Left kidney (tissue), 8 donors: ENCODE measurements at places on chromosomes 11 and 22. TPM values are rescaled to one million over a fixed set of nuclear protein-coding genes. Genes with fewer than 3 reads are reported as not detected.

- no peak for DNase-seq
Observed at GRCh38 chr11:117259417-117259816, 26.9 kb downstream of the RNF214 start.

- DNase-seq: no peak
Observed at GRCh38 chr11:111963931-111964340, 26.8 kb downstream of the DIXDC1 start.

- no peak for DNase-seq
Observed at GRCh38 chr11:126892756-126893155, 107.8 kb downstream of the KIRREL3 start.

DNA sequence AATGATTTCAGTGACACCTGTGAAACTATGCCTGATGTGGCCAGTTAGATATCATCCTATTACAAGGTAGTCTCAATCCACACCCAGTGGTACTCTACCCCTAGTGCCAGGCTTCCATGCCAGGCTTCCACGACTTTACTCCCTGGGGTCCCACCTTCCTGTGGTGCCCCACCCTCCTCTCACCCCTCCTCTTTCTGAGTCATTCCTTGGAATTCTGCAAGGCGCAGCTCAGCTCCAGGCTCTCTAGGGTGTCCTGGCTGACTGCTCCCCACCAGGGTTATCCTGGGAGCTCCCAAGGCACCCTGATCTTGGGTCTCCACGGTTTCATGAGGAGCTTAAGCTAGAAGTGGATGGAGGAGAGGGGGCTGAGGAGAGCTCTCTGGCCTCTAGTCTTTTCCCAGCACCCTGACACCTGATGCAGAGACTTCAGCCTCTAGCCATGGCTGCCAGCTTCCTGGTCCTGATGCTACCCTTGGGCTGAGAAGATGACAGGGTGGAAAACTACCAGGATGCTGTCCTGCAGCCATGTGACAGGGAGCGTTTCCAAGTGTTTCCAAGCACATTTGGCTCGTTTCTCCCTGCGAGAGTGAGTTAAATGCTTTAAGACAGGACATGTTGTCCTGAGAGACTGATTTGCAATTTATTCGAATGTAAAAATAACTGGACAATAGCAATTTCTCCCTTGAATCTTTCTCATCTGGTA, 1461.2 kb downstream of the TBC1D22A start:
- DNase-seq: no peak

DNA sequence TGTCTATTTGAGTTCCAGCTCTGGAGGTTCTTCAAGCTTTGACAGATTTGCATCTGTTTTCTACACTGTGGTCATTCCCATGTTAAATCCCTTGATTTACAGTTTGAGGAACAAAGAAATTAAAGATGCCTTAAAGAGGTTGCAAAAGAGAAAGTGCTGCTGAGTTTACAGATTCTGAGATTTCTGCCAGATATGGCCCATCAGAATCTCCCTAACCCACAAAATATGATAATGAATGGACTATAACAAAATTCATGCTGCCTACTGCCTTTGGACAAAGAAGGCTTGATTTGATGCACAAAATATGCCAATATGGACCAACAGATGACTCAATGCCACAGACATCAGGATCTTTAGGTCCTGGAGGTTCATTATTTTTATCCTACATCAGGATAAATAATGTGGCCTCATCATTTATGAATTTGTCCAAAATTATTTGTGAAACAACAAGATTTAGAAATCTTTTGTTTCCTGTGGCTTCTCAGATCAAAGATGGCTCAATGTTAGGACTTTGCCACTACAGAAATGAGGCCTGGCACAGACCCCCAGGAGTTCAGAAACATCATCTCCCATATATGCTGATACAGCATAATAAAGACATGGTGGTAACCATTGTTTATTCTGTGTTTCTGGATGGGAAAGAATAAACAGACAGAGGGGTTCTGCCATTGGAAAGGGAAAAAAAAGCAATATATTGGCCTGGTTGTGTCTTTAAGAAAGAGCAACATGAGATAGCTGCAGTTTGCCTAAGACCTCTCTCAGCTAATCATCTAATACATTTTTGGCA, 6.7 kb downstream of the OR5AN1 start:
- DNase-seq: no peak

DNA sequence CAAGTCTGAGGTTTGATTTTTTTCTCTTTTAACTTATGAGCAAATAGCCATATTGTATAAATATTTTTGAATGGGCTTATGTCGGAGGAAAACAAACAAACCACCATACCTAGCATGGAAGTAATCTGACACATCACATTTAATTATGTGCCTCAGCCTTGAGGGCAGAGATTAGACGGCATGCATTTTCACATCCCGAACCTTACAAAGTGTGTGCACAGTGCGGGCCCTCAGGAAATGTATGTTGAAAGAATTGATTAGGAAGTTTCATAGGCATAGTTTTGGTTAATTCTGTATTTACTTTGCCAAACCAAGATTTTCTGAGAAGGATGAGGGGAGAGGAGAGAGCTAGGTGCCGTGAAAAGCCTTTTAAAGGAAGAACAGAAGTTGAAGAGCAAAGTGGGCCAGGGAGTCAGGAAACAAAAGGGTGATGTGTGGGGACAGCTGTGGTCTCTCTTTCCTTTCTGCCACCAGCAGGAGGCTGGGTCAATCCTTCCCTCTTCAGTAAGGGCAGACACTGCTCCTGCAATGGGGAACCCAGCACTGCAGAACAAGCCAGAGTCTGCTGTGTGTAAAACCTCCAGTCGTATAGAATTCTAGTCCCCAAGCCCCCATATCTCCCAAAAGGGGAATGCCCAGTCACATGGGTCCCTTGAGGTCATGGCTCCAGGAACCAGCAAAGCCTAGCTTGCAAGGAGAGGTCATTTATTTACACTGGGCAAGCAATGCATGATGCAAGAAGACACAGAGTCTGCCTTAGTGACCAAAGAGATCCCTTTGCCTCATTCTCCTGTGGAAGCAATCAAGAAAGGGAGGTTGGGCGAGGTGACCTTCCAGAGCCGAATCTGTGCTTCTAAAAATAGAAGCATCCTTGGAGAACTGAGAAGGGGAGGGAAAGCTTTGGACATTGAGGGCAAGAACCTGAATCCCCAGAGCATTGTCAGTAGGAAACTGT, 71.1 kb upstream of the OLFML1 start:
- no peak for DNase-seq

GRCh38 chr22:21100149-21101032, 54.6 kb downstream of the LRRC74B start:
- no peak for DNase-seq

DNA sequence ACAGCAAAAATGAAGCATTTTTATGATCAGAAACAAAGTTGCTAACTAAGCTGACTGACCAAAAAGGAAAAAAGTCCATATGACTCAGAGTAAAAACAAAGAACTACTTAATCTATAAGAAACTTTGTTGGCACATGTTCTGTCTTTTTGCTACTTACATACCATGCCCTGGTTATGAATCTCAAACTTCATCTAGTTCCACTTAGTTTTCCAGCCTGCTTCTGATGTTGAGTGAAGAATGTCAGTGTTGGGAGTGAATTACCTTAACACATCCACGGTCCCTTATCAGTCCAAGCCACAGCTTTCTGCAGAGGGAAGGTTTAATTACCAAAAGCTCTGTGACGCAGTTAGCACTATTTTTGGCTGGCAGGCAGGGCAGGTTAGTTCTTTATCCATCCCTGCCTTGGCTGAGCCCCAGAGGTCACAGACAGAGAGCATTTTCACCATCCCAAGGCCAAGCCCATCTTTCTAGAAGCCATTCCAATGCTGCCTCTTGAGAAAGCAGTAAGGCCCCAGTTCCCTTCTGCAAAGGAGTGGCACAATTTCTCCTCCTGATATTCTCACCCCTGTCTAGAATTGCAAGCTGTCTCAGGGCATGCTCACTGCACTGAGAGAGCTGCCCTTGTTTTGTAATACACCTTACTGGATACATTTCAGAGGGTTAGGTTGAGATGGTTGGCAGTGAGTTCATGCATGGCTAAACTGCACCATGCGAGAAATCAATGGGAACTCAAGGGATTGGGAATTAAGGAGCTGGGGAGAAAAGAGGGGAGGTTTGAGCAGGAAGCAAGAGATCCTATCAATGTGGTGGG, 67.1 kb downstream of the SLC1A2 start:
- no peak for DNase-seq

- no peak for DNase-seq
Observed at GRCh38 chr11:75351541-75351790, at the start of gene ARRB1. Gene ARRB1 (minus strand): TSS chr11:75351661. CDS start chr11:75351607, 54 bp downstream.

GRCh38 chr11:62592146-62592815, 958 bp upstream of the TUT1 start:
- DNase-seq: no peak

GRCh38 chr11:325796-326591, 5.3 kb upstream of the IFITM3 start:
- no peak for DNase-seq

GRCh38 chr11:76443268-76443980, 1.4 kb upstream of the EMSY start:
- DNase-seq: no peak

DNA sequence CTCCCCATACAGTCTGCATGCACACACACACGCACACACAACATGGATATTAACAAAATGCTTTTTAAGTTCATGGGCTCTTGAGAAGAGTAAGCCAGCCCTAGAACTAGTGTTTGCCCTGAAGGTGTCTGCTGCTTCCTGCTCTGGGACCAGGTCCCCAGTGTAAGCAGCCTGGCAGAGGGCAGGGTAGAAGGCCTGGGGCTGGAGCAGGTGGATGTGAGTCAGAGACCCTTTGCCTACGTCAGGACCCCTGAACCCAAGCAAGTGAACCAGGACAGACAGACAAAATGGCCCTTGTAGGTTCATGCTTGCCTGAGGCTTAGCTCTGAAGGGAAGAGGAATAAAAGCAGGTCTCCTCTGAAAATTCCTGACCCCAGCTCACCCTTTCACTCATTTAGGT, 357.9 kb downstream of the TBC1D22A start:
- DNase-seq: no peak

The GAB4 gene
- not detected for polyA plus RNA-seq

The C11orf16 gene
- 0.96 TPM for polyA plus RNA-seq

The OR8D4 gene
- not detected for polyA plus RNA-seq

The GNG3 gene
- 2.5 TPM for polyA plus RNA-seq

The SOX6 gene
- 25.0 TPM for polyA plus RNA-seq
